ENCODE measurements at places on chromosomes 4 and X.

GRCh38 chr4:79949178-79949577 is 123.9 kb downstream of the ANTXR2 start:
- no peak for DNase-seq

GRCh38 chrX:76147106-76147505 is 25.8 kb upstream of the PBDC1 start:
- DNase-seq: no peak

GRCh38 chr4:170001745-170002267 is 24.4 kb downstream of the MFAP3L start:
- no peak for DNase-seq

DNA sequence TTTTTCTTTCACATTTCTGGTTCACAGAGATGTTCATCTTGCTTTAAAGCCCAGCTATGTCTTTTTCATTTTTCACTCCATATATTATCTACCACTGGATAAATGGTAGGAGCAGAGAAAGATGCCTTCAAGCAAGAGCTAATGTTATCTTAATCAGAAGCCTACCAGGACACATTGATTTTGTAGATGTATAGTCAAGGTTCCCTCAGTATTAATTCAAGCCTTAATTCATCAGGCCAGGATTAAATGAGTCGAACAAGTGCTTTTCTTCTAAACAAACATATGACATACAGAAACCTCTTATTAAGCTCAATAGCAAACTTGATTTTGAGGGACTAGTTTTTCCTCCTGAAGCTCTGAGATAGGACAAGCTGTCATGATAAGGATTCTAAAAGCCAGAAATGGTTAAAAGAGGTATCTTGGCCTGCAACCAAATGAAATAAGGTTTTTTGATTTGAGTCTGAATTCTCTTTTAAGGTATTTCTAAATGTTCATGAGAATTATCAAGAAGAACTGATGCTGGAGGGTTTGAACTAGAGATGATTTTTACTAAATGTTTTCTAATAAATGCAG is 81.7 kb upstream of the FTHL17 start:
- DNase-seq: no peak

- no peak for DNase-seq
These were observed 2.0 kb downstream of the RELL1 start for GRCh38 chr4:37684154-37684553.

DNA sequence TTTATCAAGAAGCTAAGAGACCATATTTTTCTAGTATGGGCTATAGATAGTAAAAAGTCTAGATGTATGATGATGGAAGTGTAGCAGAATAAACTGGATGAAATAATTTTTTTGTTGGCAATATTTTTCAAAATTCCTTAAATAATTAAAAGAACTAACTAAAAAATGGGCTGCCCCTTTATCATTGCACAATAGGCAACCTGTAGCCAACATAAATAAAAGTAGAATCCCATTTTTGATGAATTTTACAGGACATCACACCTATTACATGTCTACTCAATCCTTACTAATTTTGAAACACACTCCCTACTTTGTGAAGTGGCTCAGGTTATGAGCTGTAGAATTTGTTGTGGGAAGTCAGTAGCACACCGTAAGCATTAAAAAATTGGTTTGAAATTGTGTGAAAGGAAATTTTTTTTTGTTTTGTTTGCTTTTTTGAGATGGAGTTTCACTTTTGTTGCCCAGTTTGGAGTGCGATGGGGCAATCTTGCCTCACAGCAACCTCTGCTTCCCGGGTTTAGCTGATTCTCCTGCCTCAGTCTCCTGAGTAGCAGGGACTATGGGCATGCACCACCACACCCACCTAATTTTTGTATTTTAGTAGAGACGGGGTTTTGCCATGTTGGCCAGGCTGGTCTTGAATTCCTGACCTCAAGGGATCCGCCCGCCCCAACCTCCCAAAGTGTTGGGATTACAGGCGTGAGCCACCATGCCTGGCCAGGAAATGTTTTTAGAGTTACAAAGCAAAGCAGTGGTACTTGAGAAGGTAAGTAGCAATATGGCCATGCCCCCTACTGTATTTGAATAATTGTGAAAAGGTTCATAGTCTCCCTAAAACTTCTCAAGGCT is 8.9 kb upstream of the RUFY3 start:
- no peak for DNase-seq

DNA sequence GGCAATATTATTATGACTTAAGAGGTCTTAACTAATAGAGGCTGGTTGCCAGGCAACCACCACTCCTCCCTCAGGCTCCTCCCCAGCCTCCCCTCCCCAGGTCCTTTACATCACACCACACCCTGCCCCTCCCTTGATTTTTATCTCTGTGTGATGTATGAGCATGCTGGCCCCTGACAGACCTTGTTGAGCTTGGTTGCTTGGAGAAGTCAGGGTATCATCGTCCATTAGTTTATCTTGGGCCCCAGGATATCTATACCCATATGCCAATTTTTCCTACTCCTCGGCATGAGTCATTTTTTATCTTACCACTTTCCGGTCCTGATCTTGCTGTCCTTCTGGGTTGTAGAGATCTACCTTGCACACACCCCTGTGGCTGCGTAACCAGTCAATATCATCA is 2.5 kb downstream of the AKAP4 start:
- no peak for DNase-seq

GRCh38 chrX:6095469-6095868 is 133.2 kb downstream of the NLGN4X start:
- no peak for DNase-seq

- peak; percentile 16 for DNase-seq
These were observed 186.9 kb downstream of the LRBA start for GRCh38 chr4:150828159-150828558.

DNA sequence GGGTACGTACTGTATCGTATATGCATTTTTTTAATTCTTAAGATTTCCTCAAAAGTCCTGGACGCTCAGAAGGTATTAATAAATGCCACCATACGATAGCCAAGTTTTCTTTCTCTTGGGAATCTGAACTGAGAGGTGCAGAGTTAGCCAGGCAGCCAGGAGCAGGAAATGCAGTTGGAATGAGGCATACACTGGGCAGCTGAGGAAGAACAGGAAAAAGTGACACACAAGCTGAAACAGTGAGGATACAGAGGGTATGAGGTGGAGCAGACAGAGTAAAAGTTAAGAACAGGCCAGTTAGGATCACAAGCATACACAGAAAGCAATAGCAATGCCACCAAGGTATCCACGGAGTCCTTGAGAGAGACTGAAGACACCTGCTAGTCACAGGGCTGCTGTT is 13.4 kb downstream of the UFSP2 start:
- DNase-seq: no peak

- DNase-seq: no peak
These were observed 121.8 kb downstream of the FHIP1A start for GRCh38 chr4:151530783-151531182.
